Tongue (tissue), 3 donors: ENCODE measurements at places on chromosomes 7 and 10.
A peak's percentile ranks its signal among the peaks of the same experiment; 100 is the strongest.

DNA sequence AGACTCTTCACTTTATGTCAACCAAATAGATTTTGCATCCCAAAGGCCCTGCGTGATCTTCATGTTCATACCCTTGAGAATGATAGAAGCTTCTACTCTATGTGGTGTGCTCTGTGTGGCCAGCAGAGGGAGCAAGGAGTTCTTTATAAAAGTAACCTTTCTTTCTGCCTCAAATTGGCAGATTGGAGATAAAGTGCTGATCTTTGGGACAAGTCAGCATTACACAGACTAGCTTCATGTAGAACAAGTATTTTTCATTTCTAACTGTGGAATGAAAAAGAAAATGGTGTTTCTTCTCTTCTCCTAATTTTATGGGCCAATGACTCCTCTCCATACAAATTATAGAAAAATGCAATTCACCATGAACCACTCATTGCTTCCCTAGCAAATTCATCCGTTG lies 1214.1 kb downstream of the SORCS1 start:
- DNase-seq: peak; percentile 84

- peak; percentile 39 for DNase-seq
Measured at GRCh38 chr10:103720328-103720963, 134.9 kb downstream of the SH3PXD2A start.

DNA sequence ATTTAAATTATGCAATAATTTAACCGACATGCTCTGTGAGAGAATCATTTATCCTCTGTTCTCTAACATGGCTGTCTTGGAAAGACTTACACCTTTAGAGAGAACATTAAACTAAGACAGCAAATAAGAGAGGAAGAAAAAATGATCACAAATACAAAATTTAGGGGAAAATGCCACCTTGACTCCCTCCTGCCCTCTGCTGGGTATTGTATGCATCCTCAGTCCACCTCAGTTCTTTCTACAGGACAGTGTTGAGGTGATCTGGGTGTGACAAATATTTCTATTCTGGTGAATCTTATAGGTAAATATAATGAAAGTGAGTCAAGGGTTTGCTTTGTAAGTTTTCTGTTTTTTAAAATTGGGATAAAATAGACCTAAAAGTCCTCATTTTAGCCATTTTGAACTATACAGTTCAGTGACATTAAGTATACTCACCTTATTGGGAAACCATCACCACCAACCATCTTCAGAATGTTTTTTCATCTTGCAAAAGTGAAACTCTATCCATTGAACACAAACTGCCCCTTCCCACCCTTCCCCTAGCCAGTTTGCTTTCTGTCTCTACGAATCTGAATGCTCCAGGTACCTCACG lies 61.5 kb upstream of the ELMO1 start:
- no peak for DNase-seq

DNA sequence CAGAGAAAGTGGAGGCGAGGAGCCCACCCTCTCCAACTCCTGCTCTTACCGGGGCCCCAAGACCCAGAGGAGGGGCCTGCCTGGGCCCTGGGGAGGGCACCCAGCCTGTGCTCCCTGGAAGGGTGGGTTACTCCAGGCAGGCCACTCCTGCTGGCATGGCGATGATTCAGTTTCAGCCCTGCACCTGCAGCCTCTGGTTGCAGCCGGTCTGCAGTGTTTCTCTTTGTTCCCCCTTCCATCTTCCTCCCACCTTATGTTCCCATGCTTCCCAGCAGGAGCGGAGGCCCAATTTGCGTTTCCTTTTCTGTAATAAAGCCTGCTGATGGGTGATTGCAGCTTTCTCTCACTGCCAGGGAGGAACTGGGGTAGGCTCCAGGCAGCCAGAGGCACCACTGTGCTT lies 53.2 kb upstream of the FAM20C start:
- no peak for DNase-seq

GRCh38 chr7:127821146-127821545 lies 169.2 kb downstream of the SND1 start:
- DNase-seq: no peak

DNA sequence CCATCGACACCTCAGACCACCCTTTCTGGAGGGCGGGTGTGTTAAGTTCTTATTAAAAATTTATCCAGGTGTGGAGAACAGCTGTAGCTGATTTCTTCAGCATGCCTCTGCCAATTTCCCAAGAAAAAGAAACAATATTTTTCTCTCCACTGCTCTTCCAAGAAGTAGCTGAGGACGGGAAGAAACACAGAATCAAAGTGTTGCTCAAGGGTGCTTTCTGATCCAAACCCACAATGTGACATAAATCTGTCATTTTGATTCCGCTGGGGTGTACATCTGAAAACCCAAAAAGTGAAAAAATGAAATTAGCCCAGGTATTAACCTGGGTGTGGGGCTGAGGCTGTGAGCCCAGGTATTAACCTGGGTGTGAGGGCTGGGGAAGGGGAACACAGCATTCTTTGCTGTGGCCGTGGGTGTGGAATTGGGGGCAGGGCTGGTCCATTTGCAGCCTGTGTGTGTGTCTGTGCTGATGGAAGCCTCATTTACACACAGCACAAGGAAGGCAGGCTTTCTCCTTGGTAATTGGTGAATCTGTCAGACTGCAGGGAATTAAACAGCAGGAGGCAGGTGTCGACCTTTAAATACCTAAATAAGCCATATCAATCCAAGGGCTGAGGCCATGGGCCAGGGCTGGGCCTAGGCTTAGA lies 48.4 kb upstream of the CCDC3 start:
- no peak for DNase-seq

GRCh38 chr7:150788474-150789269 lies 11.5 kb downstream of the TMEM176B start:
- peak; percentile 59 for DNase-seq

DNA sequence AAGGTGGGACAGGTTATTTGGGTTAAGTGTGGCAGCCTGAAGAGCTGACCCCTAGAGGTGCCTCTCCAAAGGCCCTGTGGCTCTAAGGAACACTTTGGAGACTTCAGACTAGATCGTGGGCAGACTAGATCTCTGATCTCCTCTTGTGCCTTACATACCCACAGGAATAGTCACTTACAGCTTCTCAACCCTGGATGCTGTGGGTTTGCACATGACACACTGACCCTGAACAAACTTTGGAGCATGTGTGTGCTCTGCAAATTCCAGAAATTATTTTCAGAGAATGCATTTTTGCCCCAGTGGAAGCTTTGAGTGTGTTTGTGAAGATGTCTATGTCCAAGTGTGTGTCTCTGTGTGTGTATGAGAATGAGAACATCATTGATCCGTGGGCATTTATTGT lies 119.6 kb downstream of the EMX2 start:
- no peak for DNase-seq

DNA sequence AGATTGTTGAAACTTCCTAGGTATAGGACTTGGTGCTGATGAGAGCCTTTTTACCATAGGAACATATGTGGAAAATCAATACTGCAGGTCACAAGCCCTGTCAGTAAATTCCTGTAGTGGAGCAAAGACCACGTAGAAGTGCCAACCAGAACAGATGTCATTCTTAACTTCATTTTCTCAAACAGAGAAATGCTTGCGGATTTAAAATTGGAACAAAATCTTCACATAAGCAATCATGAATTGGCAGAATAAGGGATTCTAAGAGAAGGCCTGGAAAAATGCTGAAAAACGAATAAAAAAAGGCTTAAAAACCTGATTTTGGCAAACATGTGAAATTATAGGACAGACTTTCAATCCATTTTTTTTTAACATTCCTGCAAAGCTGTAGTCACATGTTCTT lies 80.8 kb upstream of the SMIM30 start:
- DNase-seq: peak; percentile 5

- no peak for DNase-seq
Measured at GRCh38 chr10:49509771-49510303, 29.1 kb downstream of the ERCC6 start.

DNA sequence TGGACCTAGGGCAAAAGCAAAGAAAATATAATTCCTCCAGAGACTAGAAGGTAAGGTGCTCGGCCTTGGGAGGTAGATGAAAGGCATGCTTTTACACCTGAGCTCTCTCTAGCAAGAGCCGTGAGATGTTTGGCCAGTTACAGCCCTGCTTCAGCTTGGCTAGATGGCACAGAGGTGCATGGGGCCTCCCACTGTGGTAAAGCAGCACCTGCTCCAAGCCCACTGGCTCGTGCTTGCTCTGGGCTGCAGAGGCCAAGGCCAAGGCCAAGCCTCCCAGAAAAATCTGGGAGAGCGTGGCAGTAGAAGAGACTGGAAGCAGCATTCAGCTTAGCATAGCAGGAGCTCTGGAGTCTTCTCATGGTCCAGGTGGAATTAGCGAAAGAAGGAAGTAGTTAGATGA lies 31.0 kb upstream of the OPALIN start:
- DNase-seq: no peak

- DNase-seq: no peak
Measured at GRCh38 chr10:66783316-66783715, 142.5 kb upstream of the LRRTM3 start.

- DNase-seq: no peak
Measured at GRCh38 chr7:157813053-157813452, 476.2 kb downstream of the DNAJB6 start.

DNA sequence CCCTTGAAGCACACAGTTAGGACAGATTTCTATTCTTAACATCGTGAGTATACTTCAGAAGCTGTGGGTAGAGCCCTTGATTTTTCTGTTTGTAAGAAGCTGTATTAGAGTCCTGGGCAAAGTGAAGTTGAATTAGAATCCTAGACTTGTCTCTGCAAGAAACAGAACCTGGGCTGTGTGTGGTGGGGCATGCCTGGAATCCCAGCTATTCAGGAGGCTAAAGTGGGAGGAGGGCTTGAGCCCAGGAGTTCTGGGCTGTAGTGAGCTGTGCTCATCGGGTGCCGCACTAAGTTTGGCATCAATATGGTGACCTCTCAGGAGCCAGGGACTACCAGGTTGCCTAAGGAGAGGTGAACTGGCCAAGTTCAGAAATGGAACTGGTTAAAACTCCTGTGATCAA lies 183.4 kb downstream of the GNAI1 start:
- no peak for DNase-seq

- no peak for DNase-seq
Measured at GRCh38 chr10:4519658-4520402, 306.2 kb upstream of the AKR1E2 start.

DNA sequence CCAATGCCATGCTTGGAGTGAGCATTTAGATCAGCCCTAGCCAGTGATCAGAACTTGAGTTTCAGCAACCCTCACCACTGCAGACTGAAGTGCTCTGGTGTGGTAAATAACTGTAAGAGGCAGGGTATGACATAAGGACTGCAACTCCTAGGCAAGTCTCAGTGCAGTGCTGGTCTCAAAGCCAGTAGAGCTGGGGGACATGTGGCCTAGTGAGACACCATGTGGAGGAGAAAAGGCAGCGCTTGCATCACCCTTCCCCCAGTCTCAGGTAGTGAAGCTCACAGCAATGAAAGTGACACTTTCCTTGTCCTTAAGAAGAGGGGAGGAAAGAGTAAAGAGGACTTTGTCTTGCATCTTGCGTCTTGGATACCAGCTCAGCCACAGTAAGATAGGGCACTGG lies 386.8 kb upstream of the POT1 start:
- DNase-seq: peak; percentile 25

- DNase-seq: no peak
Measured at GRCh38 chr7:137958470-137959431, 43.1 kb downstream of the CREB3L2 start.

- no peak for DNase-seq
Measured at GRCh38 chr10:120987359-120987758, 136.2 kb downstream of the WDR11 start.

GRCh38 chr10:3624367-3624766 lies 160.6 kb downstream of the KLF6 start:
- no peak for DNase-seq

DNA sequence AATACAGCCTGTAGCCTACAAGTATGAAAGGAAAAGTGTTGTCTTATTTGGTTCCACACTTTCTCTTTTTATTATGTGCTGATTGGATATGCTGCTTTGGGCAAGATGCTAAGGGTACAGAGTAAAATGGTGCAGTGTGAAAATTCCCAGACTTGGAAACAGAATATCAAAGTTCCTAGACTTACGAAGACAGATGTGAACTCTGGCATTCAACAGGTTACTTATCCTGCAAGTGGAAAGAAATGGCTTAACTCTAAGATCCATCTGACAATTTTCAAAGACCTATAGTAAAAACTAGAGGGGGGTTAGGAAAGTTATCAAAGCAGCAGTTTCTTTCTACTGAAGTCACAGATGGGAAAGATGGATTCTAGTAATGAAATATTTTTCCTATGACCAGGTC lies 24.1 kb downstream of the CUTC start:
- DNase-seq: no peak

DNA sequence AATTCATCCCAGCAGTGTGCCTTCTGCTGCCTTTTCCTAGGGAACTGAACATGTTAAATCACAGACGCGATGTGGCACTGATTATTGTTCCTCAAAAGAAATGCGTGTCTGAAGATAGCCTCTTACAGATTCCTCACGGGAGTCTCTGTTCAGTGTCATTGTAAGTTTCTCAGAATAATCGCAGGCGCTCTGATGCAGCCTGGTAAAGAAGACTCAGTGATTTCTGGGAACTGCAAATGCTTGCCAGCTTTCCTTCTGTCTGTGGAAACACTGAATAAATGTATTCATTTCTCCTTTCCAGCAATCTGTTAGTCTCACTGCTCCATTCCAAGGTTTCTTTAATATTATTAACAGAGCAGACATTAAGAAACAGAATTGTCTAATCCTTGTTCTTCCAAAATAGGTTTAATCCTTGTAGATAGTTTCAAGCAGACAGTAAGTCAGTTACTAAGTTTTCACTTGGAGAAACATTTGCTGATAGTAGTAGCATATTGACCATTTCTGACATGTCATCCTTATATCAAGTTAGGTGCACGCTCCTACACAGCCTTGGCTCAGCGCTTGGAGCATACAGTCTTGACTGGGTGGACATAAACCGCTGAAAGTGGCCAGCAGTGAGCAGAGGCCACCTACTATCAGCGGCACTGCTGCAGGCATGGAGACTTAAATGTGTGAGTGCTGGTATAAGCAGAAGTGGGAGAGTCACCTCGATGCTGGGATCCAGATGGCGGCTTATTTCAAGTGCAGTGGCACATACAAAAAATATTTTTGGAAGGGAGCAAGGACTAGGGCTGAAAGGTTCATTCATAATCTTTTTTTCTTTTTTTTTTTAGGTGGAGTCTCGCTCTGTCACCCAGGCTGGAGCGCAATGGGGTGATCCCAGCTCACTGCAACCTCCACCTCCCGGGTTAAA lies 27.7 kb downstream of the MMRN2 start:
- DNase-seq: no peak

- DNase-seq: no peak
Measured at GRCh38 chr7:14191686-14192098, 202.2 kb upstream of the ETV1 start.

DNA sequence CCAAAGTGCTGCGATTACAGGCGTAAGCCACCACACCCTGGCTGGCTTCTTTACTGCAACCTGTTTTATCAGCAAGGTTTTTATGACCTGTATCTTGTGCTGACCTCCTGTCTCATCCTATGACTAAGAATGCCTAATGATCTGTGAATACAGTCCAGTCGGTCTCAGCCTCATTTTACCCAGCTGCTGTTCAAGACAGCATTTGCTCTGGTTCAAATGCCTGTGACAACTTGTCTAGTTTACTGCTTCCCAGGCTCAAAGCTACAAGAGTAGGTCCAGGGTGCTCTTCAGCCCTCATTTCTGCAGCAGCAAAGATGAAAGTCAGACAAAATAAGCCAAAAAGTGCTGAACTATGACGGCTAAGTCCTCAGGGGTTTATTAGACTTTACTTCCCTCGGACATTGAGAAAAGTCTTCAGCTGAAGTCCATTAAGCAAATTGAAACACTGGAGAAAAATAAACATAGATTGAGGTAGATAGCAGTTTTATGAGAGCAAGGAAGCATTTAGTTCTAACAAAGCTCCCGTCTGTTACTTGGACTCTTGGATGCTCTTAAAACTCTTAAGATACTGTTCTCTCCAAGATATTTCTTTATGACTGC lies 12.5 kb upstream of the LYZL1 start:
- DNase-seq: no peak

- DNase-seq: peak; percentile 38
Measured at GRCh38 chr10:44261296-44261695, 123.6 kb downstream of the CXCL12 start.
